ENCODE measurements at places on chromosomes 7 and 10. TPM values are rescaled to one million over a fixed set of nuclear protein-coding genes. Genes with fewer than 3 reads are reported as not detected.

The NPFFR1 gene
- 1.3 TPM for total RNA-seq

The TMEM213 gene
- not detected for total RNA-seq

The OPALIN gene
- not detected for total RNA-seq

The GRIFIN gene
- total RNA-seq, result not detected

The CALN1 gene
- 54.8 TPM for total RNA-seq

The SPDYE9 gene
- total RNA-seq, result not detected

The PILRB gene
- total RNA-seq, result 35.4 TPM

The IFIT1 gene
- total RNA-seq, result 3.4 TPM

The HMX2 gene
- not detected for total RNA-seq

The SPDYE6 gene
- not detected for total RNA-seq

The KLF14 gene
- total RNA-seq, result not detected

The TBXAS1 gene
- 1.9 TPM for total RNA-seq

The EPHA1 gene
- not detected for total RNA-seq

The AZGP1 gene
- not detected for total RNA-seq

The CNPY1 gene
- total RNA-seq, result not detected

The EZH2 gene
- 43.5 TPM for total RNA-seq

The PDE6C gene
- not detected for total RNA-seq

The OR2A12 gene
- total RNA-seq, result not detected
